ENCODE measurements at places on chromosomes 5 and 9. TPM values are rescaled to one million over a fixed set of nuclear protein-coding genes. Genes with fewer than 3 reads are reported as not detected.

SLC24A2 gene
- 5.0 TPM for total RNA-seq

ITK gene
- total RNA-seq = 0.22 TPM

DPYSL3 gene
- total RNA-seq = 510 TPM

FGD3 gene
- 1.8 TPM for total RNA-seq

JAKMIP2 gene
- 6.4 TPM for total RNA-seq

PLPPR1 gene
- 1.8 TPM for total RNA-seq

Measured in H9 (cell line).